ENCODE measurements at places on chromosomes 3 and 15. TPM values are rescaled to one million over a fixed set of nuclear protein-coding genes. Genes with fewer than 3 reads are reported as not detected.

The LEKR1 gene
- total RNA-seq = 0.70 TPM

The SCAPER gene
- 11.8 TPM for total RNA-seq

GRCh38 chr3:110419601-110420000 lies 652.0 kb upstream of the NECTIN3 start:
- H3K4me3 ChIP-seq = no peak overlapping the region
- no peaks in the 10 kb centered on the region for H3K36me3 ChIP-seq
- H3K4me1 ChIP-seq = no peaks in the 10 kb centered on the region
- H3K27ac ChIP-seq = no peak overlapping the region

GRCh38 chr3:119660474-119661440 lies at the start of gene POPDC2:
POPDC2 (minus strand) TSS chr3:119660589; CDS start chr3:119660423, 166 bp downstream.
- DNase-seq = no peak
- no peaks in the 10 kb centered on the region for H3K27me3 ChIP-seq
- H3K36me3 ChIP-seq = no peaks in the 10 kb centered on the region
- no peak within 1 kb of the TSS for H3K4me3 ChIP-seq

- H3K27me3 ChIP-seq = no peaks in the 10 kb centered on the region
- peaks cover 8% of the 10 kb centered on the region for H3K4me1 ChIP-seq
- peak overlapping the region; percentile 9 for H3K4me3 ChIP-seq
- H3K36me3 ChIP-seq = no peaks in the 10 kb centered on the region
- peak; percentile 72 for DNase-seq
These were observed 362.1 kb downstream of the PLOD2 start for GRCh38 chr3:145798696-145799537.

DNA sequence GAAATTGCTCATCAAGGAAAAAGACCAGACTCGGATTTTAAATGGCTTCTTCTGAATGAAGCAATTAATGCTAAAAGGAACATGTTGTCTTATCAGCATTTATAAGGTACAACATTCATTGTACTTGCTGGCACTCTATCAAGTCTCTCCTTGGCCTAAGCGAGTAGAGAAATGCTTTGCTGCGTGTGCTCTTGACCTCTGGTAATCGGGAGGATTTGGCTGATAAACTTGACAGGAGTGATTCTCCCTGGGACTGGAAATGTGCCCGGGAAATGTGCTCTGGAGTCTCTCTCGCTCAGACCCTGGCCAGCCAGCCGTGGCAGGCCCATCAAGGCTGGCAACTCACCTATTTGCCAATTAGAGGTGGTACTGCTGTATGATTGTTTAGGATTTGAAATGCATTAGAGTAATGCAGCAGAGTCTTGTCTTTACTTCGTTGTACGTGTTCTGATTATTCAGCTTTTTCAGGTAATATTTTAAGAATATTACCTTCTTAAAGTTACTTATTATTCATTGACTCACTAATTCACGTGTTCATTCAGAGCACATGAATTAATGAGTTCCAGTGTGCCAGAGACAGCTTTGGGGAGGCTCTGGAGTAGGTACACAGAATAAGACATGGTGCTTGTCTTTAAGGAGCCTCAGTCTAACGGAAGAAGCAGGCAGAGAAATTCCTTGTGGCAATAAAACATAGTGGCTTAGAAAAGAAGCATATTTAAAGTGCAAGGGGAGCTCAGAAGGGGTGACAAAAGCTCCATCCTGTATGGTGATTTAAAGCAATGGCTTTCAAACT lies 48.0 kb upstream of the TPRG1 start:
- DNase-seq = no peak
- H3K4me1 ChIP-seq = no peaks in the 10 kb centered on the region
- H3K4me3 ChIP-seq = no peak overlapping the region

DNA sequence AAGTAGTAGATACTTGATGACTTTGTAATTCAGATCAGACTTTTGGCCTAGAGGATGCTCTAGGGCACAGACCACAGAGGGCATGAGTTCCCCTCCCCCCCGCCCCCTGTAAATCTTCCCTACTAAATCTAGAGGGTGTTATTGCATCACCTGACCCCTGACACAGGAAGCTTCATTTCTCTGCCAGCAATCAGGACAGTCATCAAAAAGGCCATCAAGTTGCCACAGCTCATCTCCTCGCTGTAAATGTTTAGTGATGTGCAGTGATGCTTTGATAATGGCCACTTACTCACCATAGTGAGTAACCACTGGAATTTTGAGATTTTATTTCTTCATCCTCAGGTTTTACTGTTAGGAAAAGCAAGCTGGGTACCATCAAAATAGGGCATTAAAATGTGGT lies 289.2 kb upstream of the CHRM5 start:
- DNase-seq = no peak
- no peaks in the 10 kb centered on the region for H3K36me3 ChIP-seq
- H3K4me1 ChIP-seq = peaks cover 4% of the 10 kb centered on the region
- H3K4me3 ChIP-seq = no peak overlapping the region

DNA sequence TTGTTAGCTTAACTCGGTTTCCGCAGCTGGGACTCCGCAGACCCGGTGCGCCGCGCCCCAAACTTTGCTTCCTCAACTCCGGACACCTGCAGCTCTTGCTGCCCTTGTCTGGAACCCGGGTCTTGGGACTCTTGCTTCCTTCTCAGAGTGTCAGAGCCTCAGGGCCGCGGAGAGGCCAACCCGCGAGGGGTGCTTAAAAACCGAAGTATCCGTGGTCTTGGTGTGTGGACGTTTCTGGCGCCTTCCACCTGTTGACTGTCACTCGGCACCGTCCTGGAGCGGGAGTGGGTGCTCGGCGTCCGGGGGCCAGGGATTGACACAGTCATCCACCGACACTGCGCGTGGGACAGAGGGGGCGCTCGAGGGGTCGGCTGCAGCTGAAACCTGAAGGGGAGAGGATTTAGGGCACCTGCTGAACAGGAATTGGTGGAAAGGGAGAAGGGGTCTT lies 386 bp downstream of the SQOR start:
- peaks cover 97% of the 10 kb centered on the region for H3K27me3 ChIP-seq
- H3K27ac ChIP-seq = no peak overlapping the region
- H3K4me1 ChIP-seq = no peaks in the 10 kb centered on the region

GRCh38 chr3:23308986-23309625 lies 106.0 kb downstream of the UBE2E2 start:
- no peak for DNase-seq
- no peaks in the 10 kb centered on the region for H3K4me1 ChIP-seq
- no peaks in the 10 kb centered on the region for H3K36me3 ChIP-seq
- no peak overlapping the region for H3K4me3 ChIP-seq
- H3K27ac ChIP-seq = no peak overlapping the region

DNA sequence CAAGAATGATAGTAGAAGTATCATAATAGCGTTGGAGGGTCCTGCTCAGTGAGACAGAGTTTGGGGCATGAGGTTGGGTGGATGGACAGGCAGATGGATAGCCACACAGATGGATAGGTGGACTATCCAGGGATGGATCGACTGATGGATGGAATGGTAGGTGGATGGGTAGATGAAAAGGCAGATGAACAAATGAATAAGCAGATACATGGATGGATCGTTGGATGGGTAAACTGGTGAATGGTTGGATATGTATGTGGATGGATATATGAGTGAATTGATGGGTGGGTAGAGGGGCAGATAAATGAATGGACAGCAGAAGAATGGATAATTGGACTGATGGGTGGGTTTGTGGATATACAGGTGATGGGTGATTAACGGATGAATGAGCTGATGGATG lies 9.5 kb downstream of the CPNE9 start:
- no peaks in the 10 kb centered on the region for H3K4me1 ChIP-seq
- no peaks in the 10 kb centered on the region for H3K36me3 ChIP-seq
- H3K27me3 ChIP-seq = peaks cover 17% of the 10 kb centered on the region
- no peak overlapping the region for H3K4me3 ChIP-seq
- H3K27ac ChIP-seq = no peak overlapping the region
- no peak for DNase-seq

GRCh38 chr15:67415181-67415580 lies 105.8 kb upstream of the C15orf61 start:
- no peaks in the 10 kb centered on the region for H3K36me3 ChIP-seq
- H3K27me3 ChIP-seq = peaks cover 35% of the 10 kb centered on the region
- H3K4me3 ChIP-seq = no peak overlapping the region
- peaks cover 15% of the 10 kb centered on the region for H3K4me1 ChIP-seq
- no peak for DNase-seq

Data from endodermal cell (in vitro differentiated cells).